ENCODE measurements at places on chromosomes 6 and 20. TPM values are rescaled to one million over a fixed set of nuclear protein-coding genes. Genes with fewer than 3 reads are reported as not detected.

DNA sequence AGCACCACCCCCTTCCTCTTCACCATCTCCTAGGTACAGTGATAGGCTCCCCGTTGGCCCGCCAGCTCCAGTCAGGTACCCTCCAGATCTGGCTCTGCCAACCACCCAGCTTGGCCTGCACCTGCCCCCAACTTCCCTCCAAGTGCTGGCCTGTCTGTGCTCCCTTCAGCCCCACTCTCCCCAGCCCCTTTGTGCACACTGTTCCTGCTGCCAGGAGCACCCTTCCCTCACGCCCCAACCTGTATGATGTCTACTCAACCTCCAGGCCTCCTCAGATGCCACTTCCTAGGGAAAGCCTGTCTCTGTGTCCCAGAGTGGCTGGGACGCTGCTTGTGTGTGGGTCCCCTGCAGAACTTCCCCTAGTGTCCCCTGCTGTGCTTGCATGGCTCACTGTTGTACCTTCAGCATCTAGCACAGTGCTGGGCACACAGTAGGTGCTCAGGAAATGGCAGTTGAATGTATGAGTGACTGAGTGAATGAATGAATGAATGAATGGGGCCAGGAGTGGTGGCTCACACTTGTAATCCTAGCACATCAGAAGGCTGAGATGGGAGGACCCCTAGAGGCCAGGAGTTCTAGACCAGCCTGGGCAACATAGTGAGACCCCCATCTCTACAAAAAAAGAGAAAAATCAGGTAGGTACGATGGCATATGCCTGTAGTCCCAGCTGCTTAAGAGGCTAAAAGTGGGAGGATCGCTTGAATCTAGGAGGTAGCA lies 3.0 kb downstream of the ZBP1 start:
- no peak for DNase-seq

GRCh38 chr20:54152227-54153040 lies 21.4 kb downstream of the CYP24A1 start:
- no peak for DNase-seq

DNA sequence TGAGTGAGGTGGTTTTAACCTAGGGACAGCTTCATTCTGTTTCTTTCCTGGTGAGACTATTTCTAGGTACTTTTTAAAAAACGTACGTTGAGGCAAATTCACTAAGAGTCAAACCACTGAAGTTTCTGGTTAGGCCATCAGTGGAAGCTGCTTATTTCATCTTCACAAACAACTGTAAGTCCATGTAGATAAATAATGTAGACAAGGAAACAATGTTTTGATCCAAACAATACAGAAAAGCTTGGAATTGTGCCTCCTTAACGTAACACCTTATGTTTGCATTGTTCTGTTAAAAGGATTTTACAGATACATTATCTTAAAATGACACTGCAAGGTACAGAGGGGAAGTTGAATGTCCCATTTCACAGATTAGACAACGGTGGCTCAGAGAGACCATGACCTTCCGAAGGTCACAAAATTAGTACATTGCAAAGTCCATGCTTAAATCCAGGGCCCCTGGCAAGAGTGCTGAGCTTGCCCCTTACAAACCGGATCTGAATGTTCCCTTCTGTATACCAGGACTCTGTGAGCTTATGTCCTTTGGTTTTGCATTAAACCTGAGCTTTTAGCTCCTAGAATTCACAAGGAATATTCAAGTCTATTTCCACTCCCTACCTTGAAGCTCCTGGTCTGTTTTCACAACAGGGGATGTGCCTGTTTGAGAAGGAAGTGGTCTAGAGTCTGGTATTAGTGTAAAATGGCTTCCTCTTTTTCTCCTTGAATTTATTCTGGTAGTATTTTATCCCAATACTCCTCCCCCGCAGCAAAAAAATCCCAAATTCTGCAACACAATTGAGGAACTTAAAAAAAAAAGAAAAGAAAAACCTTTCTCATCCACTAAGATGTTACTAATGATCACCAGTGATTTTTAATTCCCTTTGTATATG lies 28.9 kb upstream of the ZNF217 start:
- peak; percentile 41 for DNase-seq

DNA sequence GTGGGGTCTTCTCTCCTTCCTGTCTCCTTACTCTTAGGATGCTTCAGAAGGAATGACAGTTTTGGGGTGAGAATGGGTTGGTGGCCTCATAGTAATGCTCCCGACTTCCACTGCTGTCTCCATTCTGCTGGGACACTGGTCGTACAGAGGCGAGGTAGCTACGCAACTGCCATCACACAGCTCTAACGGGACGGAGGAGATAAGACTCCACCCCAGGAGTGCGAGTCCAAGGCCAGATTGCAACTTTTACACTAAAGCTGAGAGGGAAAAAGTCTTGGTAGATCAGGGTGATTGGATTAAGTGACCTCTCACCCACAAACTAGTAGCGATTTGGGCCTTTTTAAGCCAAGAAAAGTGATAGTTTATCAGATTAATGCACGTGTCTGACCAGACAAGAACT lies 1.8 kb upstream of the PRR18 start:
- no peak for DNase-seq

DNA sequence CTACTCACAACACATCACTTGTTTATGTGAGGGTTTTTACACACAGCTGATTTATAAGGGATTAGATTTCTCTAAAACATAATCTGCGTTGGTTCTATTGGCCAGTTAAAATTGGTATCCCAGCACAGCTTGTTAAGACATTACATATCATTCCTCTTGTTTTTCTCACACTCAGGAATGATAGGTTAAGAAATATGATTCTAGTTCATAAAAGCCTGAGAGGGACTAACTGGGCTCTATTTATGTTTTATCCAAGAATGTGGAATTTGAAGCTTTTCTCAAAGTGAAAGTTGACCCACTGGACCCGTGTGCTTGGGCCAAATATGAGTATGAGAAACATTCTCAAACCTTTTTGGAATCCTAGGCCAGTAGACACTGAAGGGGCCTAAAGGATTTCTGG lies 117.3 kb downstream of the TMEM170B start:
- DNase-seq, result no peak

SAMD5 gene
- total RNA-seq, result 16.2 TPM

DNA sequence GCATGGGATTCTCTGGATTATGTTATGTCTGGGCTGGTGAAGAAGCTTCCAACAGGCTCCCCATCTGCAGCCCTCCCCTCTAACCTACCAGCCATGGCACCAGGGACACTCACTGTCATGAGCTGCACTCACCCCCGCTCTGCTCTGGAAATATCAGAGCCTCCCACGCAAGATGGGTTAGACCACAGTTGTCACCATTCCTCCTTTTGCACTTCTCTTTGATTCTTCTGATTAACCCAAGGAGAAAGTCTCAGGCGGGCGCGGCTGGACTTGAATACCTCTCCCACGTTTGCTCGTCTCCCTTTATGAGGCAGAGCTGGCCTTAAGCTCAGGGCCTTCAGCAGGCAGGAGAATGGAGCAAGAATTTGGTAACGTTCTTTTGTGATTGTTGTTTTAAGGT lies 128.1 kb downstream of the CEBPB start:
- DNase-seq, result no peak

PRPH2 gene
- total RNA-seq, result not detected

DNA sequence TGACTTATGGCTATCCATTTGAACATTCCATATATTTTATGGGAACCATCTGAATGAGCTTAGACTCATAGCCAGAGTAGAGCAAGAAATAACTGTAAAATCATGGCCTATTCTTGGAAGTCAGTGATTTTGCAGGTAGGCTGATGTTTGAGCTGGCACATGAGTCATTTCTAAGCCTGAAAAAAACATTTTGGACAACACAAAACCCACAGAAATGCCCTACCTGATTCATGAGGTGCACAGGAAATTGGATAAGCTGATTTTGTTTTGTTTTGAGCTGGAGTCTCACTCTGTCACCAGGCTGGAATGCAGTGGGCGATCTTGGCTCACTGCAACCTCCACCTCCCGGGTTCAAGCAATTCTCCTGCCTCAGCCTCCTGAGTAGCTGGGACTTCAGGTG lies 443.0 kb downstream of the PKHD1 start:
- no peak for DNase-seq

Data from SJSA1 (cell line).